ENCODE measurements at places on chromosomes 3 and 15.

DNA sequence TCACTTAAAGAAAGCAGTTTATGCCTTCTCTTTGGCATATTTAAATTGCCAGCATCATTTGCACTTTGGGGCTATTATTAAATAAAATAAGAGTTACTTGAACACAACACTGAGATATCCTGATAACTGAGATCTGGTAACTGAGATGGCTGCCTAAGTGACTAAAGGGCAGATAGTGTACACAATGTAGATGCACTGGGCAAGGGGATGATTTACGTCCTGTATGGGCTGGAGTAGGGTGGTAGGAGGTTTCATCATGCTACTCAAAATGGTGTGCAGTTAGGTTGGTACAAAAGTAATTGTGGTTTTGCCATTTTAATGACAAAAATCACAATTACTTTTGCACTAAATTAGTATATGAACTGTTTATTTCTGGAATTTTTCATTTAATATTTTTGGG is 196.1 kb downstream of the UBE2E2 start:
- DNase-seq: no peak

GRCh38 chr3:159499031-159499793 is 489.4 kb upstream of the IL12A start:
- no peak for DNase-seq

DNA sequence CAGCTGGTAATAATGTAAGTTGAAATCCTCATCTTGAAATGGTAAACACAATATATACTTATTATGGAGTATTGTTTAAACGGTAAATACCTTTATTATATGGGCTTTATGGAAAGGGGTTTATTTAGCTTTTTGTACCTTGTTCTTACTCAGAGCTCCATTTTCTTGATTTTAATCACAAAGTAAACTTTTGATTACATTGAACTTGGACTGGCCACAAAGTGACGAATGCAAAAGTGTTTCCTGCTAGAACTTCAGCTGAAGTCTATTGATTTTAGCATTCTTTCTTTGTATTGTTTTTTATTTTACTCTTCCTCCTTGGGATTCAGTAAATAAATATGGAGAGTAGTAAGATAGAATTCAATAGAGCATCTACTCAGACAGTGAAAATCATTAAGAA is 19.8 kb upstream of the AADAC start:
- DNase-seq: no peak

DNA sequence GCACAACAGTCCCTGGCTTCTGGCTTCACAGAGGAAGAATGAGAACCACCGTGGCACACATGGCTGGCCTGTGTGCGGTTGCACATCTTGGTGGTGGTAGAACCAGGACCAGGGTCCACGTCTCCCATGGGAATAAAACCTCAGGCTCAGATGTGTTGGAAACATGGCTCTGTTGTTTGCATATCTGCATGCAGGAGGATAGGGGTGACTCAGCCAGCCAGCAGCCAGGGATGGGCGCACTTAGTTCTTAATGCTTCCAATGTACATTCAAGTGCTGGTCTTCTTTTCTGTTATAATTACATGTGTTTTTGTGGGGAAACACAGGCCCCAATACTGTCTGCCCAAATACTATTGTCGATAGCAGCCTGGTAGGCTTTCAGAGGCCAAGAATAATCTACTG is 35.8 kb upstream of the BCL2L10 start:
- DNase-seq: no peak

- no peak for DNase-seq
Observed at GRCh38 chr3:109081746-109082510, 36.0 kb downstream of the MORC1 start.

- DNase-seq: no peak
Observed at GRCh38 chr15:80785335-80785734, 6.2 kb downstream of the CEMIP start.

- DNase-seq: no peak
Observed at GRCh38 chr15:85005746-85006145, 24.1 kb downstream of the PDE8A start.

- no peak for DNase-seq
Observed at GRCh38 chr3:161673866-161674265, 177.3 kb downstream of the OTOL1 start.

Data from T-helper 2 cell (primary cell).